NCI-H2081 (cell line): ENCODE measurements at places on chromosomes 1 and 21.

DNA sequence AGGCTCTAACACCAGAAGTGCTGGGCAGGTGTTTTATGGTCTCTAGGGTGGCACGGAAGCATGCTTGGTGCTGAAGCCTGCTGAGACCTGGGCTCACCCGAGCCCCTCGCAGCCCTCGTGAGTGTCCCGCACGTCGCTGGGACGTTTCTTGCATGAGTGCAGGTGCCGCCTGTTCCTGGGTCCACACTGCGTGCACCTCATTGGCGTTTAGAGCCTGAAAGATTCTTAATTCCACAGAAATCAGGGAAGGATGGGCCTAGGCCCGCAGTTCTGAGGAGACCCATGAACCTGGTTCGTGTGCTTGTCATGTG, 43.8 kb upstream of the DIP2A start:
- DNase-seq = no peak

GRCh38 chr1:170657275-170657853, 6.6 kb upstream of the PRRX1 start:
- DNase-seq = no peak

DNA sequence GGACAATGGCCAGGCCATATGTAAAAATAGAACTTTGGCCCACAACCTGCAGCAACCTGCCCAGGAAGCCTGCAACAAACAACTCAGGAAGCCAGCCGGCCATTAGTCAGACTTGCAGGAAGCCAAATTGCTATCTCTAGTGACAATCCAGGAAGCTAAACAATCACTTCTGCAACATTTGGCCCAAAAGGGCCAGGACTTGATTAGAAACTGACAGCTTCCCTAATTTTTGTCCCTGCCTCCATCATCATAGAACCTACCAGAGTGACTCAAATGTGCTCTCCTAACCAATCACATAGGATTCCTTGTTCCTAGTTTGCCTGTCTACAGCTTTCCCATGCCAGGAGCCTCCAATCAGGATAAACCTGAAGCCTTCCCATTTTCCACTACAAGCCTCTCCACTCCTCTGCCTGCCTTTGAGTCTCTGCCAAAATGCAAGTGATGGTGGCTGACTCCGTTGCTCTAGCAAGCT, 639.3 kb downstream of the PTPRU start:
- DNase-seq = peak; percentile 91

- no peak for DNase-seq
Measured at GRCh38 chr21:31772674-31773555, 41.0 kb upstream of the SCAF4 start.

GRCh38 chr1:47207803-47208373, 18.1 kb upstream of the PDZK1IP1 start:
- no peak for DNase-seq

DNA sequence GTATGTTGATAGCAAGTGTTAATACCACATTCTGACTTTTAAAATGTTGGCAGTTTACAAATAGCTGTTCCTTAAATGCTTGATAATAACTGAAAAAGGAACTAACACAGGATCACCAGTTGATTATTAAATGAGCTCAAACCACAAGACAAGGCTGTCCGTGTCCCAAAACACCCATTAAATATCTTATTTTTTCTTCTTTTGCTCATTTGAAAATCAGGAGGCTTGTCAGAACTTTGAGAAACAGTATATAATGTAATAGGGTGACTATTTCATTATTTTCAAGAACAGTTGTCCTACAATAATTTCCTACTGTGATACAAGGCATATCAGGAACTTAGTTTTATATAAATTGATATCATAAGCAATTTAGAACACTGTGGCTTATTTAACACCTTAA, 2.7 kb downstream of the CDKN2C start:
- DNase-seq = peak; percentile 43

- no peak for DNase-seq
Measured at GRCh38 chr1:39655578-39656268, 16.2 kb downstream of the NT5C1A start.

DNA sequence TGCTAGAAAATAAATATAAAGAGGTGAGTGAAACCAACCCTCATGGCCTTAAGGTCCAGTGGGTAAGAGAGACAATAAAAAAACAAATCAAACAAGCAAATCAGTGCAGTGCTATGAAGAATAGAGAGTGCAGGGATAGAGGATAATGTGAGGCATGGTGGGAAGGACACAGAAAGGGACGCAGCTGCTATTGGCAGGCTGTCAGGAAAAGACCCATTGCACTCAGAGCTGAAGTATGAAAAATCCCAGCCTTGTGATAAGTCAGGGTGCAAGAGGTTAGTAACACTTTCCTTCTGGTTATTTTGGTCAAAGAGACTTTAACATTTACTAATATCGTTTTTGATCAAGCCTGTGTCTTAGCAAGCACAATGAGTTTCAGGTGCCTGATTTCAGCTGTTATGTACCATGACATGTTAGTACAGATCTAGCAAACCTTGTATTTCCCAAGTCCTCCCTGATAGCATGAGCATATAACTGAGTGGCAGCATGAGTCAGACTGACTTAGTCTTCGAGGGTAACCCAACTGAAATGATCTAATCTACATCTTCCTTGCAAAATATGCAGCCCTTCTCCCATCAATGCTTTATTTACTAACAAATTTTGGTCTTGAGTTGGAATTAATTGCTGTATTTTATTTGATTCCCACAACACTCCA, 31.7 kb downstream of the CHML start:
- no peak for DNase-seq

DNA sequence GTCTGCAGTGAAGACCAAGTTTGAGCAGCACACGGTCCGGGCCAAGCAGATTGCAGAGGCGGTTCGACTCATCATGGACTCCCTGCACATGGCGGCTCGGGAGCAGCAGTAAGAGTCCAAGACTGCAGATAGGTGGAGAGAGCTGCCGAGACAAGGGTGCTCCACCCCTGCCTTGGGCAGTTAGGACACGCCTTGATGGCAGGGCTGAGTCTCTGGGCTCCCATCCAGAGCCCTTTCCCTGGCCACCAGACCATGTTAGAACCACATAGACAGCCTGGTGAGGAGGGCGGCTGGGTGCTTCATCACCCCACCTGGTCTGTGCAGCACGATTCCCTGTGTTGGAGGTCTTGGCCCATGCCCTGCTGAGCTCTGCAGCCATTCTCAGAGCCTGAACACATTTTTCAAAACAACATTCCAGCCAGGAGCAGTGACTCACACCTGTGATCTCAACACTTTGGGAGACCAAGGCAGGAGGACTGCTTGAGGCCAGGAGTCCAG, 17.3 kb upstream of the MIIP start:
- no peak for DNase-seq

DNA sequence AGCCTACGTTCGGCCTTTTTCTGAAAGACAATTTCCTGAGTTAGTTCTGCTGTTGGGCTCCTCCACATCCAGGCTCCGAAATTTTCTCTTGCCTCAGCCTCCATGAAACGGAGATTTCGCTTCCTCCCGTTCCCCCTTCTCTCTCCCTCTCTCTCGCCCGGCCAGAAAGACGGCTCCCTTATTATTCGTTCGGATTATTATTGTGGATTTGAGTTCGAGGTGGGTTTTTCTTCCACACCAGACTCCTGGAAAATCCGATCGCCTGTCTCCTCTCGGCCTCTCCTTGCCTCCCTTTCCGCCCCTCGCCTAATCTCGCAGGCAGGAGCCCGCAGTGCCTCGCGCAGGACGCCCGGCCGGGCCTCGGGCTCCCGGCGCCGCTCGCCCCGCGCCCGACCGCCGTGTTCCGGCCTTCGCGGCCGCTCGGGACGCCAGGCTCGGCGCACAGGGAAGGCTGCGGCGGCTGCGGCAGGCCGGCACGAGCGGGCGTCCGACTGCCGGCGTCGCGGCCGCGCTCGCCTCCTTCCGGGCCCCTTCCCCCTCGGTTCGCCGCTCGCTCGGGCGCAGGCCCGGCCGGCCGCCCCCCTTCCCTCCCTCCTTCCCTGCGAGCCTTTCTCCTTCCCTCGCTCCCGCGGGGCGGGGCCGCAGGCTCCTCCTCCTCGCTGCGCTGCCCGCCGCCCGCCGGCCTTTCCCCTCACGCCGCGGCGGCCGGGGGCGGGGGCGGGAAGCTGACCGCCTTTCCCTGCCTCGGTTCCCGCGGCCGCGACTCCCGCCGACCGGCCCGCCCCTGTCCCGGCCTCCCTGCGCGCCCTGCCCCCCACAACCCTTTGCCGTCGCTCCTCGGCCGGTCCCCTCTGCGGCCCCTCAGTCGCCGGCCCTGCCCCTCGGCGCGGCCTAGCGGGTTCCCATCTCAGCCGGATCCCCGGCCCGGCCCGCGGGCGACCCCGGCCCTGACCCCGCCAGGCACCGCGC, at the start of gene ARHGEF11:
TSS of gene ARHGEF11 (minus strand) at position 493 of the 969 bp plus-strand sequence. CDS start 1,412 bp downstream, outside the sequence.
- DNase-seq = peak; percentile 89

GRCh38 chr1:202193614-202194327, at the start of gene LGR6:
Gene LGR6, plus strand, starts transcription at chr1:202193799. Its CDS starts 191 bp downstream, at chr1:202193990.
- no peak for DNase-seq

DNA sequence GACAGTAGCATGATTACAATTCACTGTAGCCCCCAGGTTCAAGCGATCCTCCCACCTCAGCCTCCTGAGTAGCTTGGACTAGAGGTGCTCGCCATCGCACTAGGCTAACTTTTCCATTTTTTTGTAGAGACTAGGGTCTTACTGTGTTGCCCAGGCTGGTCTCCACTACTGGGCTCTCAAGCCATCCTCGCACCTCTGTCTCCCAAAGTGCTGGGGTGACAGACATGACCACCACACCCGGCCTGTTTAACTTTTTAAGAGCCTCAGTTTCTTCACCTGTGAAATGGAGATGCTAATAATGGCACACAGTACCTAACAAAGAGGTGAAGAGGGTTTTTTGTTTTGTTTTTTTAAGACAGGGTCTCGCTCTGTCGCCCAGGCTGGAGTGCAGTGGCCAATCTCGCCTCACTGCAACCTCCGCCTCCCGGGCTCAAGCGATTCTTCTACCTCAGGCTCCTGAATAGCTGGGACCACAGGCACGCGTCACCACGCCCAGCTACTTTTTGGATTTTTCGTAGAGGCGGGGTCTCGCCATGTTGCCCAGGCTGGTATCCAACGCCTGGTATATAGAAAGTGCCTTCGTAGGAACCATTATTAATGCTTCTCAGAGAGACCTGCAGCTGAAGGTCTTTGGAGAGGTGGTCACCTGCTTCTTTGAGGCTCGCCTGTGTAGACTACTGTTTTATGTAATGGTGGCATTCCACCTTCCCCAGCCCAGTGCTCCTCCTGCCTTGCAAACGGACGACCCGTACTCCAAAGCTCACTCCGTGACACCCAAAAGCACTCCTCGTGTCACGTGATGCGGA, 567 bp downstream of the PMVK start:
- no peak for DNase-seq

DNA sequence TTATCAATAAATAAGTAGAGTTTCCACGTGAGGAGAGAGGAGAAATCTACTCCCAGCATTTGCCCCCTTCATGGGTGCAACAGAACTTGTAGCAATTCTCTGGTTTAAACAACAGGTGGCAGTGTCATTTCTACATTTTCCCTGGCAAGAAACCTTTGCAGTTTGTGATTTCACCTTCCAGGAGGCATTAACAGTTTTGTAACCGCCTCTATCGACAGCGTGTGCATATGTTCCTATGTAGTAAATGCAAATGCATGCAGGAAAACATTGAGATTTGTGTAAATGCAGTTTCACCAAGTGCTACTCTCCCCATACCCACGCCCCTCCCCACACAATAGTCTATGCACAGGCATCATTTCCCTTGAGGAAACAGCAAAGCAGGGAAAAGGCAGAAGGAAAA, 494.7 kb downstream of the SMYD3 start:
- peak; percentile 52 for DNase-seq

DNA sequence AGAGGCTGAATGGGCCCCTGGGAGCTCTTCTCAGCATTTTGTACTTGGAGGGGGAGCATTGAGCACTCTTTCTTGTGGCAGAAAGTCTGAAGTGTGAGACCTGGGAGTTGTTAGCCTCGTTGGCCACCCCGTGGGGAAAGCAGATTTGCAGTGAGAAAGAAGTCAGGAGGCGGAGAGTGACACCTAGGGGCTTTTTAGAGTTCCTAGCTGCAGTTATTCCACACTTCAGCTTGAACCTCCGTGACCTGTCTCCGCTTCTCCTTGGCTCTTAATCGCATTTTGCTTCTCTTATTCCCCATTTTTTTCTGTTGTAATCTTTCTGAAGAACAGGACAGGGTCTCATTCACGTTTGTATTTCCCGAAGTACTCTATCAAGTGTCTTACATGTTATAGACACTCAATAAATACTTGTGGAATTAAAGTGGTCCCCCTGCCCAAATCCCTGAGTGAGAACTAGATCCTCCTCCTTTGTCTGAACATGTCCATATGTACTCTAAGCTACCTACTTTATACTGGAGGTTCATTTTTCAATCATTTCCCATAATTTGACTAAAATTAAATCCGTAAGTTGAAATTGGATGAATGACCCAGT, 14.5 kb upstream of the C1orf141 start:
- DNase-seq = peak; percentile 63

DNA sequence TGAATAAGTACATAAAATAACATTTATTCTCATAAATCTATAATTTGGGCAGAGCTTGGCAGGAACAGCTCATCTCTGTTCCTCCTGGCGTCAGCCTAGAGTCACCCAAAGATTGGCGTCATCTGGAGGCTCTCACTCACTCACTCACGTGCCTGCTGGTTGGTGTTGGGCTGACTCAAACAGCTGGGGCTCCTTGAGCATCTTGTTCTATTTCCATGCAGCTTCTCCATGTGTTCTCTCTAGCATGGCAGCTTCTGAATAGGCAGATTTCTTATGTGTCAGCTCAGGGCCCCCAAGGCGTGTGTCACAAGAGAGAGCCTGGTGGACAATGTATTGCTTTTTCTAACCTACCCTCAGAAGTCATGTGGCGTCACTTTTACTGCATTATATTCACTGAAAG, 70.6 kb upstream of the RAB3GAP2 start:
- DNase-seq = no peak

DNA sequence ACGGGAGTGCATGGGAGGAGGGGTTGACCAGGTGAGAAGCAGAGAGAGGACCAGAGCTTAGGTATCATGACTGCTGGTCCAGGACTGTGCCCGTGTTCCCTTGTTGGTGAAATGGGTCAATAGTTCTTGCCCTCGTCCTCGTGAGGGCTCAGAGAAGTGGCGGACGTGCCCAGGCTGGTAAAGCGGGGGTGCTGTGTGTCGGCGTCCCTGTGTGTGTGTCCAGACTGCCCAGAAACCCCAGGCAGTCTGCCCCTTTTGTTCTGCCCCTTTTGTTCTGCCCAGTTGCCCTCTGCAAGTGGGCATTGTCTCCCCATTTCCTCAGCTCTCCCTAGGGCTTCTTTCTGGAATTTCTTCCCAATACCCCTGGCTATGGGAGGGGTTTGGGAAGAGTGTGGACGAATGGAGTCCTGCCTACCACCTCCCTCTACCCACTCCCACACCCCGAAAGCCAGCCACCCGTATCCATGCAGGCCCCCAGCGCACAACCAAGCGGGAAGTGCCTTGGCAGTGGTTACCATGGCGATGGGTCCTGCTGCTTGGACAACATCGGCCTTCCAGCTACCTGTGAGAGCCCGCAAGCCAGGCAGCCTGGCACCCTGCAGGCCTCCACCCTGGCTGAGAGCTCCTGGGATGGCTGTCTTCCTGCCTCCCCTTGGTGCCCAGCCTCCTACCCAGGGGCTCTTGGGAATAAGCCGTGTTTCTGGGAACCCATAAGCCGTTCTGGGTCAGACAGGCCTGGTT, 34.7 kb downstream of the ACOT11 start:
- peak; percentile 67 for DNase-seq

GRCh38 chr1:164534863-164535610, 23.9 kb upstream of the PBX1 start:
- no peak for DNase-seq

- no peak for DNase-seq
Measured at GRCh38 chr1:101237229-101237837, 514 bp downstream of the S1PR1 start.
